ENCODE measurements at places on chromosomes 5 and 9.

- DNase-seq = no peak
Measured at GRCh38 chr5:178068293-178068692, 45.0 kb upstream of the N4BP3 start.

DNA sequence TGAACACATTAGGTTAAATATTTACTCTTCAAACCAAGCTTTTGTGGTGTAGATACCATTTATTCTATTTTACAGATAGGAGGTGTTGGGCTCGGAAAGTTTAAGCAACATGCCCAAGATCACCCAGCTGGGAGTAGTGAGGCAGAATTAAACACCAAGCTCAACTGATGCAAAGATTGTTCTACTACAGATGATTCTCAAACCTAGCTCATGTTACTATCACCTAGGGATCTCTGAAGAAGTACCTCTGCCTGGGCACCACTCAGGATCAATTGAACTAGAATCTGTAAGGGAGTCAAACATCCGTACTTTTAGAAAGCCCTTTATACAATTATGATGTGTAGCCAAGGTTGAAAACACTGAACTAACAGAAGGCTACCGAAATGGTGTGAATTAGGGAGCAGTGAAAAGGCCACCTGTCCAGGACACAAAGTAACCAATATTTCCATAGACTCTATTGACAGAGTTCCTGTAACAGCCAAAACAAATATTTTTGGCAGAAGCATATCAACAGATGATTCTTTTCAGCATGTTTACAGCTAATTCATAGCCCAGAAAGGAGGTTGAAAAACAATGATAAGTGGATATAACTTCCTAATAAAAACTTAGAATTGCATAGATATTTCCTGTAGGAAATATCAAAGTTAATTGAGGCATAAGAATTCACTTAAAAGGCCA, 158.5 kb upstream of the PTGER4 start:
- no peak for DNase-seq

- DNase-seq = no peak
Measured at GRCh38 chr5:140483055-140483454, 64.4 kb upstream of the EIF4EBP3 start.

- no peak for DNase-seq
Measured at GRCh38 chr5:167710444-167711073, 580.9 kb upstream of the WWC1 start.

DNA sequence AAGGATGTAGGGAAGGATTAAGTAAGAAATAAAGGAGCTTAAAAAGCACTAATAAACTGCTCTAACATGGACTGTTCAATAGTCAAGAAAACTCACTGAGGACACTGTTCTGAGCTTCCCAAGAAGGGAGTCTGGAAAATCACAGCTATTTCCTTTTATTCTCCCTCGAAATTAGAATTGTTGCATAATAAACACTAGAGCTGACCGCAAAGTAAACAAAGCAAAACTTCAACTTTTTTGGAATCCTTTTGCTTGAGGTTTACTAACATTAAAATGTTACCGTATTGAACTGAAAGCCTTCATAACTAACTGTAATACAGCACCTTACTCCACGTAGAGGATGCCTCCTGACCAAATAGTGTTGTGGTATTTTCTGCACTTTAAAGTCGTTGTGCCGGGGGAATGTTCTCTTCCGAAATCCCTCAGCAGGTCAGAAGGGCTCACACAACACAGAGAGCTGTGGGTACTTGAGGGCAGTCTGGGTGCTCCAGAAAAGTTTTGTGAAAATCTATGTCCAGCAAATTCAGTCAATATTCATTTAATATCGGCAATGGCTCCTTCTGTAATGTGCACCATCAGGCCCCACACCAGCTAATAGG, 59.2 kb downstream of the TTLL11 start:
- no peak for DNase-seq

GRCh38 chr9:109821711-109822110, 41.7 kb downstream of the PALM2AKAP2 start:
- DNase-seq = no peak

DNA sequence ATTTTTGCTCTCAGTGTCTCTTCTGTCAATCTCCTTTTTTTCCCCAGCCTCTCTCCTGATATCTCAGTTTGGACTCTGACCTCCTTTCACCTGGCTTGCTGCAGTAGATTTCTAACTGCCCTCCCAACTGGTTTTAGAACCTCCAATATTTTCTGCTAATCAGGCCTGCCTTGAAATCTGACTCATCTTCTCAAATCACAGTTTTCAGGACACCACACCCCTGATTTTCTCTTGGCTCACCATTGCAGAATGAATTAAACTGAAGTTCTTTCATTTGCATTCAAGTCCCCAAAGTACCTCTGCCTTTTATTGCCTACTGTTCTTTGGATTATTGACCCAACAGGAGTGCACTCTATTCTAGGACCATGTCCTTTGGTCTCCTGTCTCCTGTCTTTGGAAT, 310.4 kb upstream of the TRPC7 start:
- no peak for DNase-seq

- DNase-seq = no peak
Measured at GRCh38 chr5:86536396-86536795, 81.3 kb upstream of the COX7C start.

DNA sequence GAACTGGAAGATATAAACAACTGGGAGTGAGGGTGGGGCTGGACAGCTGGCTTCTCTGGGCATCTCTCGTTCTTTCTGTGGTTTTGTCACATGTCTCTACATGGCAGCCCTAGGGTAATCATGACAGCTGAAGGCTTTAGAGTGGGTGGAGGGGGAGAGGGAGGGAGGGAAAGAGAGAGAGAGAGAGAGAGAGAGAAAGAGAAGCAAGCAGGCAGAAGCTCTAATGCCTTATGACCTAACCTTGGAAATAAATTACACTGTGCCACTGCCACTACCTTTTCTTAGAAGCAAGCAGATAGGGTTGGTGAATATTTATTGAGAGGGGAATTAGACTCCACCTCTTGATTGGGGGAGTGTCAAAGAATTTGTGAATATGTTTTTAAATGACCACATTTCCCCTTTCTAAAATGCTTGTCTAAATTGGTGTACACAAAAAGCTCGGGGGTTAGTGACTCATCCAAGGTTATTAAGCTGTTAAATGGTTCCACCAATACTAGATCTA, 2.6 kb upstream of the DAPK1 start:
- peak; percentile 12 for DNase-seq

- no peak for DNase-seq
Measured at GRCh38 chr9:138007918-138008841, 130.6 kb downstream of the CACNA1B start.

DNA sequence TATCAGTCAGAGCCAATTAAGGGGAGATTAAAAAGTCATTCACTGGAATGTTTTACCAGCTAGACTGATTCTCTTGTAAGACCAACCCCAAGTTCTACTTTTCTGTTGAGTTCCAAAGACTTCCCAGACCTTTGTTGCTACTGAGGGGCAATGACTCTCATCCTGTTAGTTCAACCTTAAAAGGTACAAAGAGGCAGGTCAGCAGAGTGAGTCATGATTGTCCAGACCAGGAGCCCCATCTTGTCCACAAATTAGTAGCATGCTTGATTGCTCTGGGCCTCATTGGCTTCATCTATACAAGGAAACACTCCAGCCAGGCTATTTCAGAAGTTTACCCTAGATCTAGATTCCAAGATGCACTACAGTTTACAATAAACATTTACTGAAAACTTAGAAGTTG, 79.9 kb upstream of the IL7R start:
- no peak for DNase-seq

DNA sequence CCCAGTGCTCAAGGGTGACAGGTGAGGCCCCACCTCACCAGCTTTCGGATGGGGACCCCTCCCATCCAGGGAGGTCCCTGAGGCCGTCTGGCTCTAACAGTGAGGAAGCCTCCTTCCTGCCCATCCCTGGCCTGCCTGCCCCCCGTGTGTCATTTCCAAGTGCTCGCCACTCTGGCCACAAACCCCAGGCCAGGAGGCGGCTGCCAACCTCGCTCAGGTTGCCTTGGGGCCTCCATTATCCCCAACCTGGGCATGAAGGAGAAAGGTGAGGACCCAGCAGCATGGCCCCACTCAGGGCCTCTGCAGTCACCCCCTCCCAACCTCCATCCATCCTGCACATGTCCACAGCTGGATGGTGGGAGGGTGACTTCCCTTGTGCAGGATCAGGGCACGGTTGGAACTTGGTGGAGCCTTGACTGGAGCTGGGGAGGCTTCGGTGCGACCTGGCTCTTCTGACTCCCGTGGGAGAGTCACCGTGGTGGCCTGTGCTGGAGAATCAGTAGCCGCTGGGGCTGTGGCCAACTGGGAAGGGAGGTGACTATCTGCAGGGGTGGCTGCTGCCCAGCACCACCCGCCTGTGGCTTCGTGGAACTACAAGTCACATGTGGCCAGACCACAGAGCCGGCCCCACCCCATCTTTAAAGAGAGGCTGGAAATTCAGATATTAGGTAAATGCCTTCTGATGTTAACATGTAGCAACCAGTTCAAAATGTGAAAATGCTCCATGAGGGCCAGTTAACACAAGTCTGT, 37.5 kb upstream of the GFPT2 start:
- no peak for DNase-seq

- DNase-seq = no peak
Measured at GRCh38 chr5:883475-884181, 9.0 kb downstream of the BRD9 start.

DNA sequence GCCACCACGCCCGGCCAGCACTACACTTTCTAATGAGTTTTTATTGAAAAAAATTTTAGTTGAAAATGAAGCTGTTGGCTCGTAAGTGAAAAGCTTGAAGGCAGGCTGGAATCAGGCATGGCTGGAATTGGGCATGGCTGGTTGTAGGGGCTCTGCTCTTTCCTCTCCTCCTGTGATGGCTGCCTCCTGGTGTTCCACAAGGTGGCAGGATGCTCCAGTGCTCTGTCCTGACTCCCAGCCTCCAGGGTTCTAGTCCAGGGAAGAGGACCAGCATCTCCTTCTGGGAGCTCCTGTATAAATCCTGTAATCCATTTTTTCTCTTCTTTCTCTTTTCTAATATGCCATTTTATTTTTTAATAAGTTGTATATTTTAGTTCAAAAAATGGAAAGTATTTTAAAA, 57.2 kb upstream of the DHFR start:
- no peak for DNase-seq

- DNase-seq = no peak
Measured at GRCh38 chr9:38112049-38112448, 43.0 kb upstream of the SHB start.

- no peak for DNase-seq
Measured at GRCh38 chr9:114372921-114373448, 14.8 kb downstream of the AKNA start.

- DNase-seq = no peak
Measured at GRCh38 chr5:173771725-173772383, 116.3 kb upstream of the CPEB4 start.

DNA sequence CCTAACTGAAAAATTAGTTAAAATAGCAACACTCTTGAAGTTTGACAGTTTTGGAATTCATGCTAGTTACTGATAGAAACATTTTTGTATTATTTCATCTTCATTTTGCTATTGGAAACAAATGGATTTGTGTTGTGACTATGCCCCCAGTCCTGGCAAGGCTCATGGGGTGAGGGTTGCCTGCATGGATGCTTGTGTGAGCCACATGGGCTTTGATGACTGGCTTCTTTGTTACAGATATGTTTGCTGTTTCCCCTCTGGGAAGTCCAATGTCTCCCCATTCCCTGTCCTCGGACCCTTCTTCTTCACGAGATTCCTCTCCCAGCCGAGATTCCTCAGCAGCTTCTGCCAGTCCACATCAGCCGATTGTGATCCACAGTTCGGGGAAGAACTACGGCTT, 44.2 kb downstream of the CD180 start:
- DNase-seq = no peak

- no peak for DNase-seq
Measured at GRCh38 chr9:86257391-86257790, 2.1 kb downstream of the C9orf153 start.

DNA sequence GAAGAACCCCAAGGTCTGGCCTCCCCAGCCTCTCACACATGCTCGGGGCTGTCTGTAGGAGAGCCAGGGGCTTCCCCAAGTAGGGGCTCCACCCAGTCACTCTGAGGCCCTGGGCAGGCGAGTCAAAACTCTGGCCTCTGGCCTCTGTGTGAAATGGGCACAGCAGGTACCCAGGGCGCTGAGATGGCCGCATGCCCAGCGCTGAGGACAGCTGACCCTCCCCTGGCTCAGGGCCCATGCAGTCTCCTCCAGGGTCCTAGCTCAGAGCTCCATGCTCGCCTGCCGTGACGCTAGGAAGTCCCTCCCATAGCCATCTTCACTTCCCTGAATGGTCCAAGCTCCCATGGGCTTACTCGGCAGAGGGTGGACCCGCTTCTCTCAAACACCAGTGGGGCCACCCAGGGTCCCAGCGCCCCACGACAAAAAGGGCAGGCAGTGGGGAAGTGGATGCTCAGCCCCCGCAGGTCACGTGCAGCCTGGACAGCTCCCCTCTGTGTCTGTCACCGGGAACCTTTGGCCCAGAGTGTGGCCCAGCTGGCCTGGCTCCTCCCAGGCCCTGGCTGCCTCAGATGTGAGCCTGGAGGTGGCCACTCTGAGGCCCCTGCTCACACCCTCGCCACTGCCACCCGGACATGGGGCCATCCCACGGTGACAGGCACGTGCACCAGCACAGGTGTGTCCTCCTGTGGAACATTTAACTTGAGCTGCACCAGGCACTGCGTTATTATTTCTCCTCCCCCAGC, 12.2 kb upstream of the VAV2 start:
- no peak for DNase-seq

DNA sequence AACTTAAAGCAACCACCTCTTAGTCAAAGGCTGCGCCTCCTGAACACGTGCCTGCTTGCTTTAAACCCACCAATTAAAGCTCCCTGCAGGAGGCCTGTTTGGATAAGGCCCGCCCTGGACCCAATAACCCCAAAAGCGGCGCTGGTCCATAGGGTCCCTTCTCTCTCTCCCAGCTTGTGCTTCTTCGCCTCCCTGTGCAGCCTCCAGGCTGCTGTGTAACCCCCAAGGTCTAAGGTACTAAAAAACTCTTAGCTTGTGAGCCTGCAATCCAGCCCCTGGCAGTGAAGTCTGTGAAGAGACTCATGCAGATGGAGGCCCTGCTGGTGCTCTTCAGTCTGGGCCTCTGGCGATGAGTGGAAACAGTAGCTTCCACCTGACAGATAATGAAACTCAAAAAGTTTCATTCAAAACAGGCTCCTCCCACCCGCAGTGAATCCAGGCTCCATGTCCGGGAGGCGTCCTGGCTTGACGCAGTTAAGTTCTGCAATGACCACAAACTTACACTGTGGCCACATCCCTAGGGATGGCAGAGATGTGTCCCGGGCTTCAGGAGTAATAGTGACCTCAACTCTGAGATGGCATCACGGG, 97.3 kb downstream of the PRRT1B start:
- DNase-seq = no peak

GRCh38 chr9:18939943-18940342, 93.1 kb downstream of the SAXO1 start:
- DNase-seq = no peak

DNA sequence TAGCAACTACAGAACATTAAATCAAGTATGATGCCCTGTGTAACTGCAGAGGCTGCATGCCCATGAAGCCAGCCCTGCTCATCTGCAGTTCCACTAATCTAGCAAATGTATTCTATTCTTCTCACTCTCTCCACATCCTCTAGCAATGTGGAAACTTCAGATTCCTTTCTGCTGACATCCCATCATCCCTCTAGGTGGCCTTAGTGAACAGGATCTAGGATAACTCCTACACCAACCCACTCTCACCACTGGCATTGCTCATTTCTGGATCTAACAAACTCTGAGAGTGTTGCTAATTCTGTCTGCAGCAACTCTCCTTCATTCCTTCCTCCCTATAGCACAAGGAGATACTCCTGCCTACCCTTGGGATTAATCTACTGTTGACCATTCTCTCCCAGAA, 80.8 kb downstream of the FAM81B start:
- no peak for DNase-seq
